ENCODE measurements at places on chromosomes 7 and 10. TPM values are rescaled to one million over a fixed set of nuclear protein-coding genes. Genes with fewer than 3 reads are reported as not detected.

VAX1 gene
- total RNA-seq: not detected

CFAP69 gene
- total RNA-seq: 0.51 TPM

TMUB1 gene
- total RNA-seq: 73.7 TPM

NME8 gene
- not detected for total RNA-seq

ACBD7 gene
- 1.6 TPM for total RNA-seq

SLC35G1 gene
- total RNA-seq: 4.7 TPM

LIPJ gene
- not detected for total RNA-seq

HECTD2 gene
- 4.1 TPM for total RNA-seq

PPP1R17 gene
- total RNA-seq: not detected

CAV1 gene
- 110 TPM for total RNA-seq

ELFN1 gene
- total RNA-seq: 0.23 TPM

PBLD gene
- 1.3 TPM for total RNA-seq

FAM204A gene
- 49.4 TPM for total RNA-seq

IFIT3 gene
- total RNA-seq: 5.3 TPM
